GM06990 (cell line): ENCODE measurements at places on chromosomes 13 and 19.

DNA sequence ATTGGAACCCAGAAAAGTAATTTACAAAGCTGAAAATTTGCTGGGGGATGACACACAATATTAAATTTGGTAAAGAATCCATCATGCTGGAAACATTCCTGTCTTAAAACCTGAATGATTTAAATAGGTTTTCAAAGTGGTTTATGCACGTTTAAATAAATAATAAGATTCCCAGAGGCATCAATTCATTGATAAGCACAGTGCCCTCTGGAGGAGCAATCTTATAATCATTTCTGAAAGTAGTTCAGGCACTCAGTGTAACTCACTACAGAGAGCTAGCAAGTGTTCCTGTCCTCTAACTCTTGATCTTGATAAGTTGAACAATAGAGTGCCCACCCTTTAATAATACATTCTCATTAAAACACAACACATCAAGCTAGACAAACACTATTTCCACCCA lies 43.5 kb upstream of the SHISA2 start:
- no peak for DNase-seq

DNA sequence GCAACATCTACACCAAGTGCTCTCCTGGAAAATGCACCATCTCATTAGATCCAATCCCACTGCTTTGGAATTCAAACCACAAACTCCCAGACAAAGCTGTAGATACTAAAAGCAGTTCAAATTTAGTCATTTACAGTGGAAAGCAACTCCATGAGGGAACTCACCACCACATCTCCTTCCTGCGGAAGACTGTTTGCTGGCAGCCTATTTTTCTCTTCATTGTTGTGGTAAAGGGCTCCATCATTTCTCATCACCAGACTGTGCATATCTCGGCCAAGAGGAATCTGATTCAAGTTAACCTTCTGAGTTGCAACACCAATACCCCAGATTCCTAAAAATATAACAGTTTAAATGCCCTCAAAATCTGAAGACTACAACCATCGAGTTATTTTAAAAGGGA lies 8.4 kb downstream of the SPRYD7 start:
- no peak for DNase-seq

GRCh38 chr19:46068345-46069258 lies 27.8 kb upstream of the IGFL4 start:
- no peak for DNase-seq

- DNase-seq: no peak
Measured at GRCh38 chr19:42115219-42115618, 17.0 kb downstream of the POU2F2 start.

GRCh38 chr13:34346626-34347025 lies 528.7 kb downstream of the RFC3 start:
- no peak for DNase-seq

GRCh38 chr13:52026246-52026626 lies 1.7 kb downstream of the UTP14C start:
- DNase-seq: no peak

DNA sequence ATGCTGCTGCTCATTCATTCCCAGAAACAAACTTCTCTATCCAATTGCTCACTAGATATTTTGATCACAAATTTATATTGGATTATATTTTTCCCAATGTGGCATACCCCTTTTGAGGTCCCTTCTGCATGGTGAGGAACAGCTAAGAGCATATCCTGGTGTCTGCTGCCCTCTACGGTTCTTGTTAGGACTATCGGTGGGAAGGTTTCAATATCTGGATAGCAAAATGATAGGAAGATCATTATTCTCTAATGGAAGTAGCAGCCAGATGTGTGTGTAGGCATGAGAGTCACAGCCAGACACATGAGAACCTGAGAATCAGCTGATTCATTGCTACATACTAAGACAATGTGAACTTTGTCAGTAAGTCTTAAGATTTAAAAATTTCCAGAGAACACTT lies 1422.4 kb upstream of the MIR17HG start:
- DNase-seq: no peak

- DNase-seq: no peak
Measured at GRCh38 chr13:27151798-27152599, 19.6 kb downstream of the USP12 start.

DNA sequence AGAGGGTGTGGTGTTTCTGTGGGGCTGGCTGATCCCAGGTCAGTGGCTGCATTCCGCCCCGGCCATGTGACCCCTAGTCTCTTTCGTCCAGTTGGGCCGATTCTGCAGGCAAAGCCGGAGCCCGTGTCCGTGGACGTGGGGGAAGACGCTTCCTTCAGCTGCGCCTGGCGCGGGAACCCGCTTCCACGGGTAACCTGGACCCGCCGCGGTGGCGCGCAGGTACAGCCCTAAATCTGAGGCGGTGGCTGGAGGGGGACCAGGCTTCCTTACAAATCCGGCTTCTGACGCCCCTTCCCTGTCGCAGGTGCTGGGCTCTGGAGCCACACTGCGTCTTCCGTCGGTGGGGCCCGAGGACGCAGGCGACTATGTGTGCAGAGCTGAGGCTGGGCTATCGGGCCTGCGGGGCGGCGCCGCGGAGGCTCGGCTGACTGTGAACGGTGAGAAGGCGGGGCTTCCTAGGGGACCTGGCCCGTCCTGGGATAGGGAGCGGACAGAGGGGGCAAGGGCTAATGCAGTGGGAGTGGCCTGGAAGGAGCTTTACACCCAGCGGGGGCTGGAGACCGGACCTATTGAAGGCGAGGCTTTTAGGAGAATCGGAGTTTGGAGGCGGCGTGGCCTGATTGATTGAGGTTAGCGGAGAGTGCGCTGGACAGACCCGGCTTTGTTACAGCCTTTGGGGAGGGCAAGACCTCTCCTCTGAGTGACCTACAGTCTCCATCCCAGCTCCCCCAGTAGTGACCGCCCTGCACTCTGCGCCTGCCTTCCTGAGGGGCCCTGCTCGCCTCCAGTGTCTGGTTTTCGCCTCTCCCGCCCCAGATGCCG lies 4.3 kb downstream of the KIRREL2 start:
- DNase-seq: no peak

GRCh38 chr19:31064491-31064890 lies 284.7 kb downstream of the TSHZ3 start:
- no peak for DNase-seq

- DNase-seq: no peak
Measured at GRCh38 chr19:33291623-33292534, 10.5 kb downstream of the CEBPA start.

- DNase-seq: no peak
Measured at GRCh38 chr19:46723471-46723870, 6.6 kb upstream of the PRKD2 start.

DNA sequence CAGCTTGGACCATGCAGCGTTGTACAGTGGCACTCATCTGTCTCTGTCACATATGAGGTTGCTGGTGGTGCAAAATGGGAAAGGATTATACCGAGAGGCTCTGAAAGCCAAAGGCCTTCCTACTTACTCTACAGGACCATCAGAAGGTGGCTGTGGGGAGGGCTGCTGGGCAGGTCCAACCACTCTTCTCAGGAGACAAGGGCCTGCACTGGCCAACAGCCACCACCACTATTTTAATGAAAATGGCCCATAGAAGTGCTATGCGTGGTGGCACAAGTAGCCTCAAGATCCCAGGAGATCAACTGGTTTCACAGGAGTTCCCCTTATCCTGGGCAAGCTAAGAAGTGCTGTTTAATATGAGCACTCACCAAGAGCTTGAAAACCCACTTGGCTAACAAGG lies 52.3 kb downstream of the MRPL57 start:
- DNase-seq: no peak
